ENCODE measurements at places on chromosomes 5 and 9.

DNA sequence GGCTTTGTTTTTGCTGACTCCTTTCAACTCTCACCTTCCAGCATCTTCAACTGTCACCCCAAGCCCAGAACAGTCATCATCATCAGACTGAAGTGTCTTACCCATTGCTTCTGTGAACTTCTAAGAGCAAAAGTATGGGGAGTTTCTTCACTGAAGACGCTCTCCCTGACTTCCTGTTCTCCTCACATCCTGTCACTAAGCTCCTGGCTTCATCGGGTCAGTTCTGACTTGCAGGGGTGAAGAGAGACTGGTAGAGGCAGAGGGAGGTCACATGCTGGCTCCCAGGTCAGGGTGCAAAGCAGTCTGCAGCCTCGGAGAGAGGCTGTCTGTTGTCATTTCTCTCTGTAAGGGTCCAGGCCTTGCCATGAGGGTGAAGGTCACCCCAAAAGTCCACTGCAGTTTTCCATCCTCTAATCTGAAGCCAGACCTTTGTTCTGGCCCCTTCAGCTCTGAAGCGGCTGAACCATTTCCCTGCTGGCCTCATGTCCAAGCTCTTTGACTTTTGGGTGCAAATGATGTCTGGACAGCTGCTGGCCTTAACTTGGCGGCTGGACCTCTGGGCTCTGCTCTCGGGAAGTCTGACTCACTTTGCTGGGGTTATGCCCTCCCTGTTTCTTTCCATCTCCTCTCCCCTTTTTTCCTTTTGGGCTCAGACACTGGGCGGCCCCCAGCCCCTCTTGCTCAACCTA lies 305.0 kb downstream of the RAB3C start:
- DNase-seq: no peak

DNA sequence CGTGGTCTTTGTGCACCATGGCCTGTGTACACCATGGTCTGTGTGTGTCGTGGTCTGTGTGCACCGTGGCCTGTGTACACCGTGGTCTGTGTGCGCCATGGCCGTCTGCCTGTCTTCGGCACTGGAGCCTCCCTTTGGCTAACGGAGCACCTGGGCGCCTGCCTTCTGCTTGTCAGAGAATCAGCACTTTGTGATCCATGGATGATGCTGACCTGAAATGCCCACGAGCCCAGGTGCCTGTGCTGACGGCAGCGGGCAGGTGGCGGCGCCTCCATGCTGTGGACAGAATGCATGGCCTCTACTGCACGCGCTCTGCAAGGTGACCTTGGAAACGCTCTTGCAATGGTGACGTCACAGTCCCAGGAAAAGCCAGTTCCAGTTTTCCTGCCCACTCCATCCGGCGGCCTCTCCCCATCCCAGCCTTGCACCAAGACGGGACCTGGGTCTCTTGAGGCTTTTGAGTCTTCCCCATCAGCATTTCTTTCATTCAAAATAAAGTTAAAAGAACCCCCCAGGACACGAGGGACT lies 14.6 kb downstream of the LCN9 start:
- no peak for DNase-seq

- no peak for DNase-seq
Observed at GRCh38 chr5:55657443-55657842, 54.7 kb downstream of the SLC38A9 start.

- DNase-seq: no peak
Observed at GRCh38 chr5:2914022-2914661, 162.7 kb upstream of the IRX2 start.

DNA sequence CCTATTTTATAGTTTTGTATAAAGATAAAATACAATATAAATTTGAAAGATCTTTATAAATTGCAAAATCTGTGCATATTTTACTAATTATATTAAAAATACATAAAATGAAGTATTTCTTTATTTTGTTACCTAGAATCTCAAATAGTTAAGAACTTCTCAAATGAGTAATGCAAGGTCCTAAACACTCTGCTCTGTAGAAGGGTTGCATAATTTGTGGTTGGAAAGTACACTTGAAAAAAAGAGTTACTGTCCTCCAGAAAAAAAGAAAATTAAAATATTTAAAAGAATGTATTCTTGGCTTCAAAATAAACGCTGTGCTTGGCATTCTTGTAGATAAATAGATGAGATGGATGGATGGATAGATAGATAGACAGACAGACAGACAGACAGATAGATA lies 428.8 kb upstream of the CDH6 start:
- no peak for DNase-seq

- DNase-seq: no peak
Observed at GRCh38 chr5:172550096-172550765, 90.8 kb upstream of the NEURL1B start.

DNA sequence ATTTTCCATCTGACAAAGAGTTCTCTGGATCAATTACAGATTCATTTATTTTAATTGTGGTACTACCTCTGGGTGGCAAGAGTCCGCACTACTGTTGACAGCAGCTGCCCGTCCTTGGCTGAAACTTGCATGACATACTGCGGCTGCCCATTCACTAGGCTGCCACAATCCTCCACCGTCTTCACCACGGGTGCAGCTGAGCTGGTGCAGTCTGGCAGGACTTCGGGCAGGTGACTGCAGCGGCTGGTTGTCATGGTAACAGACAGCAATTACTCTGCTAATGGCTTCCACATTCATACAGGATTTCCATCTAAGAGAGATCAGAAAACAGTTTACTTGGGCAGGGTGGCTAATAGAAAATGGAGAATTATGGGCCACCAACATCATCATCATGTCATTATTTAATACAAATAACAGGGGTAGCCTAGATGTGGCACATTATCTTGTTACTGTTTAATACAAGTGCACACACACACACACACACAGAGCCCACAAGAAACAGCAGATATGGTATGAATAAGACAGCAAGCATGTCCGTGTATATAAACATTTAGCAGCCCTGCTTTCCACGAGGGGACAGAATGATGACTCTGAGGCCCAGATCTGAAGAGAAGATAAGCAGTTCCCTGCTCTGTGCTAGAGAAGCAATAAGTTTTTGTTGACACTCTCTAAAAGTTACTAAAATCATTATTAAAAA lies 112.3 kb downstream of the MARCHF3 start:
- no peak for DNase-seq
